ENCODE measurements at places on chromosomes 2 and 18.

- no peak for DNase-seq
These were observed 19.2 kb upstream of the TMEM177 start for GRCh38 chr2:119659601-119660342.

DNA sequence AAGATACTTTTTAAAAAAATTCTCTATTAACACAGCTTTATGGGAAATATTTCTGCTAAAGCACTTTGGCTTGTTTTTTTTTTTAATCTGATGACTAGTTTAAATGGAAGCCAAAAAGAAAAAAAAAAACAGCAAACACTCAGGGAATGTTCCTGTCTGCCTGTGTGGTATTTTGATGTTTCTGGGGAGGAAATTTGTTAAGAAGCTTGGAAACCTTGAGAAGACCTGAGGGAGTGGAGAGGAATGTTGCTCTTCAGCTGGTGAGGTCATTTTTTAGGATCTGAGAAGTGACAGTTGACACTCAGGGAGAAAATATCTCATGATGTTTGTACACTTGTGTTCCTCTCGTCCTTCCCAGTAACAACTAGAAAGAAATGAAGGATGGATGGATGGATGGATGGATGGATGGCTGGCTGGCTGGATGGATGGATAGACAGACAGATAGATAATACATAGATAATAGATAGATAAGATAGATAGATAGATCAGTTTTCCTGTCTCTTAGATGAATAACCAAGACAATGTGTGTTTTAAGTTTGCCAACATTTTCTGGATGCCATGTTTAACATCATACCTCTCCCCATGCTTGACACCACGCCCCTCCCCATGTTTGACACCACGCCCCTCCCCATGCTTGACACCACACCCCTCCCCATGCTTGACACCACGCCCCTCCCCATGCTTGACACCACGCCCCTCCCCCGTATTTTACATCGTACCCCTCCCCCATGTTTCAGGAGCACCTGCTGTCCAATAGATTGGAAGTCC lies 84.8 kb downstream of the CTIF start:
- no peak for DNase-seq

DNA sequence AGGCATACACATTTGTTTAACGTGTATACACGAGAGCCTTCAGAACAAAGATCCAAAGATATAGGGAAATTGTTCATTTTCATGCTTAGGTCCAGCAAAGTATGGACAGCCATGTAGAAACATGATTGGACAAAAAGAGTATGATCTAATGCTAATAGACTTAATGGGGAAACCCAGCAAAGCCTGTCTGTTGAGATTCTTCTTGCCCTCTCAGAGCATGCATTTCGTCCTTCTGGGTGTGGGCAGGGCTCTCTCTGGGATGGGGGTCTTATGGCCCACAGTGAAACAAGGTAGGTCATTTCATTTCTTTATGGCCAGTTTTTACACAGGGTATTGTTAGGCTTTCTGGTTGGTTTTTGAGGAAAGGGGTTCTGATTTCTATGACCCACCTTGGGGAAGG lies 124.4 kb downstream of the COMMD1 start:
- no peak for DNase-seq

DNA sequence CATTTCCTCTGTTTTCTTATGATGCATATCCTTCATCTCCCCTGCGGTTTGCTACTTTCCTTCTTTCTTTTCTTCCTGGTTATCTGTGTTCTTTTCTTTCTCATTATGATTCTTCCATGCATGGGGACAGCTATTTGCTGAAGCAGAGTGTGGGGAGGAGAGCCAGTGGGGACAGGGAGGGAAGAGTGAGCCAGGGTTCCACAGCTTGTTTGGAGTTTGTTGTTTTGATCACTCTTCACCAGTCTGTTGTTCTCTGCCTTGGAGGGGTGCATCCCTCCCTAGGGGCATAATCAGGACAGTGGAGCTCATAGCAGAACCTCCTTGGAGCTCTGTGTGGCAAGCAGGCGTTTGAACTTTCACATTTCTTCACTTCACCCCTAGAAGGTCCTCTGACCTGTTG lies 68.0 kb downstream of the ADAM23 start:
- no peak for DNase-seq

GRCh38 chr2:239249776-239250175 lies 151.0 kb downstream of the HDAC4 start:
- DNase-seq, result no peak

- DNase-seq, result no peak
These were observed 85.2 kb upstream of the LCLAT1 start for GRCh38 chr2:30361751-30362394.

GRCh38 chr2:33395655-33396249 lies 80.7 kb upstream of the RASGRP3 start:
- no peak for DNase-seq

DNA sequence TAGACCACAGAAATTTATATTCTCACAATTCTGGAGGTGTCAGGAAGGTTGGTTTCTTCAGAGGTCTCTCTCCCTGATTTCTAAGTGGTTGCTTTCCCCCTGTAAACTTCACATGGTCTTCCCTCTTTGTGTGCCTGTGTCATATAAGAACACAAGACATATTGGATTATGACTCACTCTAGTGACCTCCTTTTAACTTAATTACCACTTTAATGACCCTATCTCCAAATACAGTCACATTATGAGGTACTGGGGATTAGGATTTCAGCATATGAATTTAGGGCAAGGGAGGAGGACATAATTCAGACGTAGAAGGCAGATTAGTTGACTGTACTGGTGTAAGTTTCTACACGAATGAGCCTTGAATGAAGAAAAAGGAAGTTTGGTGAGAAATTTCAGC lies 38.2 kb upstream of the EPHA4 start:
- no peak for DNase-seq

GRCh38 chr18:73647391-73647790 lies 500.2 kb downstream of the FBXO15 start:
- no peak for DNase-seq

- no peak for DNase-seq
These were observed 3.9 kb upstream of the SP5 start for GRCh38 chr2:170711196-170711773.

DNA sequence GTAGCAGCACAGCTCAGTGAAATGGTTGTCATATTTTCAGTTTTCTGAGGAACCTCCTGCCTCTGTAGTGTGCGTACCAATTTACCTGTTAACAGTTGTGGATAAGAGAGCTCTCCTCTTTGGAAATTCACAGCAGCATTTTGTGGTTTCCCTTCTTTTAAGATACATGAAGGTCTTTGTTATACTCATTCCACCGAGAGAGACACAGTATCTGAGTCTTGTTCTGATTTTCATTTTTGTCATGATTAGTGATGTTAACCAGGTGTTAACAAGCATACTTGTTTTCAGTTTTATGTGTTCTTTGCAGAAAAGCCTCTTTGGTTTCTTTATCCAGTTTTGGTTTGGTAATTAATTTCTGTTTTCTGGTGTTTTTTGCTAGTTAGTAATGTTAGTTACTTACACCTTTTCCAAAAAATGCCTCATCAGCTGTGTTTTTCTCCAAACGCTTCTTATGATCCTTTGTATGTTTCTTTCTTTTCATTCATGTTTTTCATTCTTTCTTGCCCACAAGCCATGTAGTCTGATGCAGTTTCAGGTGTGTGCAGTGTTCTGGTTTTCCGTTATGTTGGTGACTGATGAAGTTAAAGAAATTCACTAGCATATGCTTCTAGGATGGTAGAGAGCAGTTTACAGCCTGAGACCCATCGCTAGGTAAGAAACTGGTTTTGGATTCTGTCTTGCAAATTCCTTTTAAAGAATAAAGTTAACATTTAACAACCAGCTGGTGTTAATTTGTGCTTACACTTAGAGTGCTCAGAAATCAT lies 30.1 kb downstream of the CCDC74A start:
- no peak for DNase-seq

GRCh38 chr2:22753476-22753875 lies 631.5 kb upstream of the KLHL29 start:
- DNase-seq, result no peak

DNA sequence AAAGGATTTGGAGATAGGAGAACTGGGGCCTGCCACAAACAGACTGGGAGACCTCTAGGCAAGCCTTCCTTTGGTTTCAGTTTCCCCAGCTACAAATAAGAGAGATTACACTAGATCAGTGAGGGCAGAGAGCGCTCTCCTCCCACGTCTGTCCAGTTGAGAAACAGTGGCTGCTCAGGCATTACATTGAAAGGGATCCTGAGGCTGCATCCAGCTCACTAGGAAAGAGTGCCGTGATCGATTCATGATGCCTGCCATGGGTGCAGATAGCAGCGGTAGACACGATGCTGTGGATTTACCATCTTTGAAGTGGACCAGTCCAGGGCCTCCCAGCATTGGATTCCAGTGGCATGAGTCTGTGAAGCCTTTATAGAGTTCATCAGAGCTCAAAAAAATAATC lies 62.6 kb downstream of the EN1 start:
- no peak for DNase-seq

DNA sequence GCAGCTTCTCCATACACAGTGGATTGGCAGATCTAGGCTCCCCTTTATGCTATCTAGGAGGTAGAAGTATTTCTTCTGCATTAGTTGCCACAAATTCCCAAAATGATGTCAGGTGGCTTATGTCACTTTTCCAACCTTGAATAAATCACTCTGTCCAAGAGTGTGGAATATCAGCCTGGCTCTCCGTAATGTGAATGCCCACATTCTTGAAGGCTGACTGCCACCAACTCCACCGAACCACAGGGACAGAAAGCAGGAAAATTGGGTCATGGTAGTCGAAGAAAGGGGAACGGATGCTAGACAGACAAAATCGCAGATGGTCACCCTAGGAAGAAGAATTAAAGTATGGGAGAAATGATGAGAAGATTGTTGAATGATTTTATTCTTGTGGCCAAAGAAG lies 624.9 kb upstream of the CDH2 start:
- no peak for DNase-seq

- no peak for DNase-seq
These were observed 42.0 kb downstream of the PKP4 start for GRCh38 chr2:158498749-158499136.

DNA sequence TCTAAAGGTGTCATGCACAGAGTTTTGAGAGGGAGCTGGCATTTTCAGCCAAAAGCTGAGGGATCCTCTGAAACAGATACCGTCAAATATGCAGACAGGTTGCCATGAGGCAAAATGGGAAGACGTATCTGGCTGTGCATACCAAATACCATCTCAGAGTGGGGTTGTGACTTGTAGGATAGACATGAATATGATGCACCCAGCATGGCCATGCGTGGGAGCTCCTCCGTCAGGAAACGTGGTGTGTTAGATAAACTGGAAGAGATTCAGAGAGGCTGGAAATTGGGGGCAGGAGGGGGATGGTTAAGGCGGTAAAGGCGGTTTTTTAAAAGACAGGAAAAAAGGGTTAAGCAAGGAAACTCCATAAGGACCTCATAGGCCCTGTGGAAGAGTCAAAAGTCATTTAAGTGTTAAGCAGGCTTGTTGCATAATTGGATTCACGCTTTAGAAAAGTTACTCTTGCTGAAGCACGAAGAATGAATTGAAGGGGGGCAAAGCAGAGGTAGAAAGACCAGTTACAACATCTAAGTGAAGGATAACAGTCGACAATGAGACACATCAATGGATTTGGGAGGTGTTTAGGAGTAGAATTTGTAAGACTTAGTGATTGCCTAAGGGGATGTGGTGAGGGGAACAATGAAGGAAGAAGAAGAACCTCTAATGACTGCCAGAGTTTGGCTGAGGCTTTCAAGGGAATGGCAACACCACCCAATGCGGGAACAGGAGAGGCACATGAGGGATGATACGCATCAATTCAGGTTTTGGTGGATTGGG lies 139.6 kb upstream of the CTAGE1 start:
- no peak for DNase-seq

DNA sequence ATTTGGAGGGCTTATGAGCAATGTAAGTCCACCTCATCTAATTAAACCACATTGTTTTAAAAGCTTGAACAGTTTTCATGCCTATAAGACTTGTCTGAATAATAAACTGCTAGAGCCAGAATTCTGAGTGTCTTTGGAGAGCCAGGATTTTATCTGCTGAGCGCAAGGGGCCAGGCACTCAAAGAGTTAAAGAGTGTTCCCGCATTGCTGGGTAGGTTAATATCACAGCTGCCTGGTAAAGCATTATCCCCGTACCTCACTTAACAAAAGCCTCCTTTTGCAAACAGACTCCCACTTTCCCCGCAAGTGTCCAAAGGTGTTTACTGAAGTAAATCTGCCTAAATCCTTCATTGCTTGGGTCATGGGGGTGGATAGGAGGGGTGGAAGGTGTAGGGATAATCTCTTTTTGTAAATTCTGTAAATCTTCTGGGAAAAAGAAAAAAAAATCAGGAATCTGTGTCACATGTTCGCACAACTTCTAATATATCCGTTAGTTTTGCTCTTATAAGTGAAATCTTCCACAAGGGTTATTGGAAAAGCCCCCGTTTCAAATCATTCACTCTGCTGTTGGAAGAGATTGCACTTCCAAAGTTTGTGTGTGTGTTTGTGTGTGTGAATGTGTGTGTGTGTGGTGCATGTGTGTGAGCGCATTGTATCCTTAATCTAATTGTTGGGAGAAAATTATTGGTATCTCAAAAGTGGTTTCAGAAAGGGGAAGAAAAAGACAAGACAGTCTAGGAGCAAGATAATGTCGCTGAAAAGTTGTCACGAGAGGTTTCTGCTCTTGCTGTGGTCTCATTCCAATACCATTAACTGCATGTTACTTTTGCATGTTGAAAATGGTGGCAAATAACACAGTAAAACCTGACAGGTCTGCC lies 10.7 kb downstream of the ZEB2 start:
- no peak for DNase-seq

GRCh38 chr18:37720663-37721062 lies 155.1 kb upstream of the CELF4 start:
- no peak for DNase-seq

- no peak for DNase-seq
These were observed 38.6 kb upstream of the KCNF1 start for GRCh38 chr2:10873171-10873570.

DNA sequence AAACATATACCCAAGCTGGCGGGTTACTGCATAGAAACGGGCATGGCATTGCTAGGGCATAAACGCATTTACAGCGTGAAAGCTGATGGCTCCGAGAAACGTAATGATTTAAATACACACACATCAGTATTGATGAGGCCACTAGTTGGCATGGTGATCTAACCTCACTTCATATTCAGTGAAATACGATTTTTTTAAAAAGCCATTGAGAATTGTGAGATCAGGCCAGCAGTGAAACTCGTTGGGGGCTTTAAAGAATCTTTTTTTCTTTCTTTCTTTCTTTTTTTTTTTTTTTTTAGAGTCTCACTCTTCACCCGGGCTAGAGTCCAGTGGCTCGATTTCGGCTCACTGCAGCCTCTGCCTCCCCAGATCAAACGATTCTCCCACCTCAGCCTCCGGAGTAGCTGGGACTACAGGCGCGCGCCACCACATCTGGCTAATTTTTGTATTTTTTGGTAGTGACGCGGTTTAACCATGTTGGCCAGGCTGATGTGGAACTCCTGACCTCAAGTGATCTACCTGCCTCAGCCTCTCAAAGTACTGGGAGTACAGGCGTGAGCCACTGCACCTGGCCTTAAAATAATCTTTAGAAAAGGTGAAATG lies 2.4 kb upstream of the SMAD7 start:
- DNase-seq, result no peak
